Stromal cell of bone marrow (primary cell): ENCODE measurements at places on chromosomes 3 and 15.

DNA sequence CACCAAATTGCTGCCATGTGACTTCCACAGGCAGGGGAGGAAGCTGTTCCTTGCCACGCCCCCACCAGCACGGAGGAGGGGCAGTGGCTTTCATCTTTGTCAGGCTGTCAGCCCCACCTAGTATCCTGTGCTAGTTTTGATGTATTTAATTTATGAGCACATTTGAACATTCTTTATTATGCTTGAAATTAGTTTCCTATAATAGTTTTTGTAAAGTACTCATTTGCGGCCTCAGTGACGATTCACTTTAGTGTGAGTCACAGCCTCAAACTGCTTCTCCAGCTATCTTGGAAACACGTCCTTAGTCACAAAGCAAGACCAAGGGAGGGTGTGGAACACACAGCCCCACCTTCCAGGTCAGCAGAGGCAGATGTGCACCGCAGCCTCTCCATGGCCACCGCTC, 239.9 kb upstream of the ATP10A start:
- DNase-seq, result no peak

GRCh38 chr3:73784686-73785392, 160.1 kb upstream of the PDZRN3 start:
- no peak for DNase-seq

DNA sequence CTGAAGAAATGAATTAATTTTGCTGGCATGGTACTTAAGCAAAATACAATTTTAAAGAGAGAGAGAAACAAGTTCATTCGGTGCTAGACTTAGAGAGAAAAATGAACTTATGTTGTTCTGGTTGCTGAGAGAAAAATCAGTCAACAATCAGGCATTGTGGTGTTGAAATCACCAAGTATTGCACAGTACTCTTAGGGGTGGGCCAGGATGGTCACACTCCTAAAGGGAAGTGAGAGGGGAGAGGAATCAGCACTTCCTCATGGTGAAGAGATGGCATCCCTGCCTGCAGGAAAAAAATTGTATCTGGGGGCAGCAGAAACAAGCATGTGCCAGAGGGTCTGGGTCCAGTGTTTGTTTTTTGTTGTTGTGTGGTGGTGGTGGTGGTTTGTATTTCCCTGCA, 7.0 kb upstream of the DMXL2 start:
- no peak for DNase-seq

- no peak for DNase-seq
These were observed 251.1 kb downstream of the CNTN3 start for GRCh38 chr3:74363346-74363745.

DNA sequence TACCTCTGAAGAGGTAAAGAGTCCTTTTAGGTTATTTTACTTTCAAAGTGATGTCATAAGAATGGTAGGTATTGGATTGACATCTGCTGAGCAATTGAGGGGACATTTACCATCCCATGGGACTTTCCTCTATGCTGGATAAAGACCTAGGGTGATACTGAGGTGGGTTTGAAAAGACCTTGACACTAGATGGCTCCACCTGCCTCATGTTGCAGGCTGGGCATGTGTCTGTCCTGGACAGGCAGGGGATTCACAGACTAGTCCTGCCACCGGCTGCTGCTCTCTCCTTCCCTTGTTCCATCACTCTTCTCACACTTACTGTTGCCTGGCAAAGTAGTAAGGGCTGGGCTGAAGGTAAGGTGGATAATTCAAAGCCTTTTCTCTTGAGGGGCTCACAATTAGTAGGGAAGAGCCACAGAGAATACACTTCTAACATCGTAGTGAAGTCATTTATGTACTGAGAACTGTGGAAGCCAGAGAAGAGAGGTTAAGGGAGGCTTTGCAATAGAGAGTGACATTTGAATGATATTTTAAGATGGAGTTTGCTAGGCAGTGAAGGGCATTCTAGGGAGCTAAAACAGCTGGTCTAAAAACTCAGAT, 27.7 kb downstream of the TRAK1 start:
- no peak for DNase-seq

- no peak for DNase-seq
These were observed 194.0 kb upstream of the SLITRK3 start for GRCh38 chr3:165390166-165390565.

GRCh38 chr3:31425401-31425800, 107.3 kb upstream of the STT3B start:
- DNase-seq, result no peak

DNA sequence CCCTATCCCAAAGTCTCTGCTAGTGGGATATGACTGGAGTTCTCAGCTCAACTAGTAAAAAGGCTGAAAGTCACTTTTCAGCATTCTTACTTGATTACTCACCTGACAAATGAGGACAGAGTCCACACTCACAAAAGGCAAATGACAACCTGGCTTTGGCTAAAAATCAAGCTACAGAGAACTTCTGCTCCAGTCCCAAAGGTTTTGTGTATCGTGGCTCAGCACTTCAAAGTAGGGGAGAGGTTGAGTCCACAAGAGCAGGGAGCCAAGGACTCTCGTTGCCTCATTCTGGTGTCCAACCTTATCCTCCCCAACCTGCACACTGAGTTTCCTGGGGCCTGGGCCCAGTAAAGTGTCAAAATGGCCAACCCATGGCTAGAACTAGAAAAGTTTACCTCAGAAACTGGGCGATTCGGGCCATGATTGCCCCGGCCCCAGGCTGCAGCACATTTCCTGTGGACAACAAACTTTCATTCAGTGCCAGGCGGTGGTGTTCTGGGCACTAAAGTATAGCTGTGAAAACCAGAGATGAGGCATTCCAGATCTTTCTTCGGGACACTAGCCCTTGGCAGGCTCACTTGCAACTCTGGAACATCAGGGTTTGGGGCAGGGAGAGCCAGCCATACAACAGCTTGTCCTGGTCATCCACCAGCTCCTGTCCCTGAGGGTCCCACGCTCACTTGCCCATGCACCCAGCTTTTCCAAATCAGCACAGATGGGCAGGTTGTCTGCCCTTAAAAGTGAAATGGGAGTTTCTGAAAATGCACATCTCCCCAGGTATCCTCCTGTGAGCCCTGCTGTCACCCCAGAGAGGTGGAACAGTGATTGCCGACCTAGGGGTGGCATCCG, 3.1 kb downstream of the ACAA1 start:
- no peak for DNase-seq

GRCh38 chr3:134078169-134078831, 48.6 kb upstream of the SLCO2A1 start:
- DNase-seq, result peak; percentile 75

GRCh38 chr15:76575274-76575673, 238.7 kb downstream of the ISL2 start:
- no peak for DNase-seq

DNA sequence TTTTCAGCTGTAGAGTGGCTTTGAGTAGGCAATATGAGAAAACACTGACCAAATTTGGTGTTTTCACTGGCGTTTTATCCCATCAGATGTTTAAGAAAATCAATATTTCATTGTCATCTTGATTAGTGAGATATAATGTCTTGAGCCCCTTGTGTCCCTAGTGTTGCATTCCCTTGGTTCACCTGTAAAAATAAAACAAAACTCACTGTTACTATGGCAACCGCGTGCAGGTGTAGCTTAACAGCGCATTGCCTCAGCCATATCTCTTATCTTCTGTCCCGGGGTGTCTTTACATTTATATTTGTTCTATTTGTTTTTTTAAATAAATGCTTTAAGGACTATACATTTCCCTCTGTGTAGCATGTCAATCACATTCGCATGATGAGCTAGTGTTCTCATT, 551.6 kb downstream of the ZIC1 start:
- no peak for DNase-seq

DNA sequence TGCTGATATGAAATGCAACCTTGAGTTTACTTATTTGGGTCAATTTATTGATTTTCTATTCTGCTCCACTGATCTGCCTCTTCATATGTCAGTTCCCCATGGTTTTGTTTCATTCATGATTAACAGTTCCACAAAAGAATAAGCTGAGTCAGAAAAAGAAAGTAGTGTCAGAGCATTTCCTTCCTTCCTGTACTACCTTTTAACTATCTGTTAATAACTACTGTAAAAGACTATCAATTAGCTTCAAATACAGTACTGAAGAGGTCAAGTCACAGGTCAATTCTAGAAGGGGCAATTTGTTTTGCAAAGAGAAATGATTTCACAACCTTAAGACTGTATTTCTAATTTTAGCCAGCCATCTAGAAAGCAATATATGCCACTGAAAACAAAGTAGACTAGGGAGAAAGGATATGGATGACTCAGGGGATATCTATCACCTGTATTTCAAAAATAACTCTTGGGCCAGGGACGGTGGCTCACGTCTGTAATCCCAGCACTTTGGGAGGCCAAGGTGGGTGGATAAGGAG, 129.5 kb downstream of the TFDP2 start:
- DNase-seq, result no peak

DNA sequence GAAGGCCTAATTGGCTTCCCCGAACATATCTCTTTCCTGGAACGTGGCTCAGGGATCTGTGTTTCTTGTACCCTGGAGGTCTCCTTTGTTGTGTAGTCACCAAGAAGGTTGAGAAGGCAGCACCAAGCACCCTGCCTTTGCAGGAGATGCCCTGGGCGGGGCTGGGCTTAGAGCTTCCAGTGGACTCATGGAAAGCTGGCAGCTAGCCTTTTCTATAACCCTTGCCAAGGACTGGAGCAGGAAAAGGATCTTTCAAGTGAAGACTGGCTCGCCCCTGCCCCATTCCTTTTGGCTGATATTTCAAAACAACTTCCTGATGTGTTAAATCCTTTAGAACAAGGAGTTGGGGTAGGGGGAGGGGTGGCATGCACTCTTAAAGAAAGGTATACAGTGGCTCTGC, 58.9 kb upstream of the EPHA6 start:
- DNase-seq, result no peak

DNA sequence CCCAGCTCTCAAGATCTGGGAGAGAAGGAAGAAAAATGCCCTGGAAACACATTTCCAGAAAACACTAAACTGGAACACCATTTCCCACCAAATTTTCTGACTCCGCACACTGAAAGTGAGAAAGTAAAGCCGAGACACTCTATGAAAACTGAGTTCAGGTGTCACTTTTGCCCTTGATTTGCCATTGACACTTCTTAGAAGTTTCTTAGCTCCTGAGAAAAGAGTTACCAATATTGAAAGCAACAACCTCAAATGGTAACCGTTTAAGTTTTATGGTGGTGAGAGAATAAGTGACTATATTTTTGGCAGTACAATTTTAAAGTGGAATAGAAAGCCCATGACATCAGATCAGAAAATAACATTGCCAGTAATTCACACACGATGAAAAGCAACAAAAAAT, 39.0 kb downstream of the CD86 start:
- DNase-seq, result no peak
